ENCODE measurements at places on chromosomes 7 and 10.

- DNase-seq: no peak
Measured at GRCh38 chr7:29877196-29877595, 70.9 kb downstream of the WIPF3 start.

DNA sequence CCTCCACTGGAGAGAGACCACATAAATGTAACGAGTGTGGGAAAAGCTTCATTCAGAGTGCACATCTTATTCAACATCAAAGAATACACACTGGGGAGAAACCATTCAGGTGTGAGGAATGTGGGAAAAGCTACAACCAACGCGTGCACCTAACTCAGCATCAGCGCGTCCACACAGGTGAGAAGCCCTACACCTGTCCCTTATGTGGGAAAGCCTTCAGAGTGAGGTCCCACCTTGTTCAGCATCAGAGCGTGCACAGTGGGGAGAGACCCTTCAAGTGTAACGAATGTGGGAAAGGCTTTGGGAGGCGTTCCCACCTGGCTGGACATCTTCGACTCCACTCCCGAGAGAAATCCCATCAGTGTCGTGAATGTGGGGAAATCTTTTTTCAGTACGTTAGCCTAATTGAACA lies 20.6 kb downstream of the FAM200A start:
- DNase-seq: no peak

DNA sequence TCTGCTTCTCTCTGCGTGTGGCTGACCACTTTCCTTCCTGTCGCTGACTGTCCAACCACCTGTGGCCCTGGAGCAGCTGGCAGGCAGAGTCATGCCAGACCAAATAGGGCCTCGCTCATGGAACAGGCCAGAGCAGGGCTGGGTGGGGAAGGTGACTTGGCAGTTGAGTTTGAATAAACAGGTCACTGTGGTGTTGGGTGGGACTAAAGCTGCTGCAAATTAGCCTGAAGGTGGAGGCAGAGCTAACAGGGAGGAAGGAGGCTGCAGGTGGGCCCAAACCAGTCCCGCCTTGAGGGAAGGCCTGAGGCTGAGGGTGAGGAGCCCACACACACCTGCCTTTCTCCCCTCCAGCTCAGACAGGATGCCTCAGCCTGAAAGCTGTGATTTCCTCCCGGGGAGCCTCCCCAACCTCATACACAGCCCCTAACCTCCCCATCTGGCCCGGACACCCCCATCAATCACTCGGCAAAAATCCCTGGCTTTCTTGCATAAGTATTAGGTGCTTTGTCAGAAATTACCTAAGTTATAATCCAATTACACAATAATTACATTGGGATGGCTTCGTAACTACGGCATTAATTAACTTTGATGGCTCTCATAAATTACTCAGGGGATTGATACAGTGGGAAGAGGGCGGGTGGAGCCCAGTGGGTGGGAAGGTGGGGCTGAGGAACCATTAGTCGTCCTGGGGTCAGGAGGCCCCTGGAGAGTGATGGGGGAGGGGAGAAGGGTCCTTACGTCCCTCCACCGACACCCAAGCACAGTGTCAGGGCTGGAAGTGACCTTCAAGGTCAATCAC lies 97.7 kb upstream of the PCBD1 start:
- no peak for DNase-seq

DNA sequence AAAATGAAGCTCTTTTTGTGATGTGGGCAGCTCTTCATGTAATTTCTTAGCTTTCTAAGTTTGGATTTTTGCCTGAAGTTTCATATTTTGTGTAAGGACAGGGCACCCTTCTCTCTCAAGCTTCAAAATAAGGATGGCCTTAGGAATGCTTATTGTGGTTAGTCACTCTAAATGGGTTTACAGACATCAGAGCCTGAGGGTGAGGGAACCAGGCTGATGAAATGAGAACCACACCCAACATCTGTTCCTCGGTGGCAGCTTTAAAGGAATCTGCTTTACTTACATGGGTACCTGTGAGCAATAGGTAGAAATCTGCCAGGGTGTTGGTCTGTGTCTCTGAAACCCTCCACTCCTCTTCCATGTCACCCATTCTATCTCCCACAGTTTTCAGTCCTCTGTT lies 174.3 kb downstream of the EMX2 start:
- no peak for DNase-seq

DNA sequence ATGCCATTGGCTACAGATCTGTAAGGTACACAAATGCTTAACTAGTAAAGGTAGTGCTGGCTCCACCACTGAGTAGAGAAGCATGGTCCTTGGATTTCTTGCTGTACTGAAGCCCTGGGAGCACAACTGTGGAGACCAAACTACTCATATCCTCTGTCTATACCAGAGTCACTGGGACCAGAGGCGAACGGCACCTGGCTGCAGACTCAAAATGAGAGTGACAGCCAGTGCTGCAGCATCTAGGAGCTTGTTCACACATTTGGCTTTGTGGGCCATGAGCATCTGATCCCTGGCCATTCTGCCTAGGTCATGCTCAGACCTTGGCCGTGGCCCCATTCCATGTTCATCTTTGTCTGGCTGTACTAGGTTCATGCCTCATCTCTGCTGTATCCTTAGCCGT lies 31.9 kb downstream of the LRRC18 start:
- no peak for DNase-seq

All from NCI-H2081 treated with DMSO at 0.1 percent for 48 hours (cell line).